ENCODE measurements at places on chromosomes 7 and 10.

DNA sequence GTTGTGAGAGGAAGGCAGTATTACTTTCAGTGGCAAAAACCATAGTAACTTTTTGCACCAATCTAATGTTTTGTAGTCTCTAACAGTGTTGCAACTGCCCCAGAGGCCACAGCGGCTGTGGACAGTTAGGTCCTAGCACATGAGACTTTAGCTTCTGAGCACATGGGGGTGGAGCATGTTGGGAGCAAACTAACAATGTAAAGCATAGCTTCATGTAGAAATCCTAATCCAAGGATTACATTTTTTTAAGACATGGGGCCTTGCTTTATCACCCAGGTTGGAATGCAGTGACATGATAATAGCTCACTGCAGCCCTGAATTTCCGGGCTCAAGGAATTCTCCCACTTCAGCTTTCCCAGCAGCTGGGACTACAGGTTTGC lies 49.0 kb downstream of the LAMB1 start:
- peak; percentile 8 for DNase-seq

GRCh38 chr7:922334-923107 lies 32.0 kb downstream of the ADAP1 start:
- DNase-seq = no peak

- no peak for DNase-seq
These were observed 6.9 kb upstream of the ZNF138 start for GRCh38 chr7:64787295-64787694.

DNA sequence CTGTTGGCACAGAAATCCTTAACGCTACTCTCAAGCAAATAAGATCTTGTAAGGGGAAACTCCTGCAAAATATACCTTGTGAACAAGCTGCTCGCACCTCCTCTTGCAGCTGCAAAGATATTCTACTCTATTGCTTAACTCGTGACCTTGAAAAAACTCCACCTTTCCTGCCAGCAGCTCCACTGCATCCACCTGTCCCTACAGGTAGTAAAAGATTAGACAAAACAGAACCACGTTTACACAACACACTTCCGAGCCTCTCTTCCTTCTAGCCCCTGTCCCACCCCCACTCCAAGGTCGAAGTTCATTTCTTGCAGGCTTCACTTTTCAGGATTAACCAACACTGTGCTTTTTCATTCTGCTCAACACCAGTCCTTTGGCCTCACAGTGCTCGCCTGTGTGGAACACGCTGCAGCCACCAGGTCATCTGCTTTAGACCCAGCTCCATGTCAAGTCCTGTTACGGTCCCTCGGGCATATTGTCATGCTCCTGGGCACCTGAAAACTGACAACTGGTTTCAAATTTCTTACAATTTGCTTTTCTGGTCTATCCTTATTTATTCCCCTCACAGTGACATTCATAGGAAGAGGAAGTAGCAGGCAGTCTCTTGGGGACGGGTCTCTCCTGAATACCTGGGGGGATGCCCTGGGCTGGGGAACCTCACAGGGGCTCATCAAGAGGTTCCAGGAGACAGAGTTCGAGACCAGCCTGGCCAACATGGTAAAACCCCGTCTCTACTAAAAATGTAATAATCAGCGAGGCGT lies 165.8 kb upstream of the KLF14 start:
- no peak for DNase-seq

All from HL-60 (cell line).